ENCODE measurements at places on chromosomes 3 and 15.

DNA sequence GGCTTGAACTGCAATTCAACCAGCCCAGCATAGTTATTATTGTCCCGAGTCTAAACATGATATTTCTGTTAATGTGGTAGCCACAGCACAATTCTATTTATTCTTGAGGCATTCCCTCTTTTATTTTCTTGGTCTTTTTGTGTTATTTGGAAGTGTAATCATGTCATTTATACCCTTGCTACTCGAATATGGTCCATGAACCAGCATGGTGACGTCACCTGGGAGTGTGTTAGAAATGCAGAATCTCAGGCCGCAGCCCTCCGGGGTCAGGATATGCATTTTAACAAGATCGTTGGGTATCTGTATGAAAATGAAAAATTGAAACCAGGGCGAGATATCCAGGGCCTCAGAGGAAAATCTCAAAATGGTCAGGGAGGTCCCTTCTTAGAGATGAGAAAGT lies 165.0 kb upstream of the CTDSPL start:
- no peak for DNase-seq

DNA sequence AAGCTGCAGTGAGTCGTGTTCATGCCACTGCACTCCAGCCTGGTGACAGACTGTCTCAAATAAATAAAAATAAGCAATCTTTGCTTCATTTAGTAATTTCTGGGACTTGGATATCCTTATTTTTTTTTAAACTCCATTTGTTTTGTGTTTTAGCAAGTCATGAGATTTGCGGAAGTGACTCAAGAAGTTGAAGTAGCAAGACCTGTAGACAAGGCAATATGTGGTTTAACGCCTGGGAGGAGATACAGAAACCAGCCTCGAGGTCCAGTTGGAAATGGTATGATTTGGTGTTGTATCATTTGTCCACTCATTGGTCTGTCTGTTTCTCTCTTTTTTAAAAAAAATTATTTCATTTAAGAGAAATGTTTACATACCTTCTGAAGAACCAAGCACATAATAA lies 16.6 kb upstream of the RPLP1 start:
- DNase-seq, result no peak

- no peak for DNase-seq
Observed at GRCh38 chr3:138594150-138594934, at the start of gene CEP70. TSS of gene CEP70 (minus strand) at chr3:138594260. CDS start at chr3:138572927, 21,333 bp downstream.

- no peak for DNase-seq
Observed at GRCh38 chr3:188229726-188230125, 75.8 kb downstream of the LPP start.

GRCh38 chr3:108757404-108757982 lies at the start of gene RETNLB:
TSS of gene RETNLB (minus strand) at chr3:108757410. CDS start at chr3:108757185, 225 bp downstream.
- no peak for DNase-seq

DNA sequence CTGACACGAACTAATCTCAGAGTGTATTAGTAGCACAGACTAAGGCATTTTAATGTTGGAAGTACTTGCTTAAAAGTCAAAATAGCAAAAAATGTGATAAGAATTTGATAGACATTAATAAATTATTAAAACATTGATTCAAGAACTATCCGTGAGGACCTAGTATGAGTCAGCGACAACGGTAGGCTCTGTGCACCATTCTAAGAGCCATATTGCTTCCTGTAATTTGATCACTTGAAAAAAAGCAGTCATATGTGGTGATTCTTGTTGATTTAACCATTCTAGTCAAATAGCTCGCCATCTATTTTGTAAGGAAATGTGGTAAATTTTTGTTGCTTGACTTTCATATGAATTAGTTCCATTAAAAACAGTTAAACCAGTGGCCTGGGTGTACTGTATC lies 534.9 kb upstream of the ARRDC4 start:
- no peak for DNase-seq

GRCh38 chr3:35144011-35144410 lies 495.3 kb upstream of the ARPP21 start:
- no peak for DNase-seq

DNA sequence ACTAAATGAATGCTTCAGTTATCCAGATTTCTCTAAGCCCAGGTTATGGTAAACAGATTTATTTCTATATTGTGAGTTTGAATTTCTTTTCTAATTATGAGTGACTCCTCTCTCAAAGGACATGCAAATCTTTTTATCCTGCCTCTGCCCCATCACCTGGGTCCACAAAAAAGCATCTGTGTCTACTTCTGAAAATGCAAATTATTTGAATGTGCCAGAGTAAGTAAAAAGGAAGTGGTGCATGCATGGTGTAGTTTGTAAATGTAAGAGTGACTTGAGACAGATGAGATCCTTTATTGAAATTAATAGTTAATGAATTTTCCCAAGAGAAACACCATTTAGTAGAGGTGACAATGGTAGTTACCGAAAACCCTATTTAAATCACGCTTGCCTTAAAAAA lies 26.9 kb downstream of the MCTP2 start:
- no peak for DNase-seq

DNA sequence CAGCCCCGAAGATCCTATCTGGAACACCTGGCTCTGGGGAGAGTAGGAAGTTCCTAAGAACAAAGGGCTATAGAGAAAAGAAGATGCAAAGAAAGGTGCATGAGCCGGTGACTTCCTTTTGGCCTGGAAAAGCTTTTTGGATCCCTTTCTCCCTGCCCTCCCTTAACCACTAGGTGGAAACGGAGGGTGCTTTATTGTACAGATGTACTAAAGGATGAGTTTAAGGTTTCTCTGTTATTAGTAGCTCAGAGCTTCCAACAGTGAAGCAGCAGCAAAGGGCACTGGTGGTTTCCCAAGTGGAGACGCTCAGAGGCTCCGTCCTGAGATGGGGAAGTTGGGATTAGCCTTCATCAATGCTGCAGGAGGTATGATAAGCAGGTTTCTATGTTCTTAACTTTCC lies 5.9 kb upstream of the ADGRG7 start:
- no peak for DNase-seq

DNA sequence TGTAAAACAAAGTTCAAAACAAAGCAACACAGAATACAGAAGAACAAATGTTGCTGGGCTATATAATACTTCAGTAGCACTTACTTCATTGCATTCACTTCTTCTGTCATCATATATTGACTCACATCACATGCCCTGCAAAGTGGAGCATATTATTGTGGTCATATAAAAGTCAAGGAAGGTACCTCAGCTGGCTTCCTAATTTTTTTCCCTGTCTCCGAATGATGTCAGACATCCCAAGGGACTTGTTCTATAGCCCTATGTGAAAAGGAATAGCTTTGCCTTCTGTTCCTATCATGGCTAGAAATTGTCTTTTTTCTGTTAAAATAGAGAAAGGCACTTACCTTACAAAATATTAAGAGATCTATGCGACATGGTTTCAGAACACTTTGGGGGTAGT lies 109.4 kb downstream of the LRTM1 start:
- DNase-seq, result no peak

DNA sequence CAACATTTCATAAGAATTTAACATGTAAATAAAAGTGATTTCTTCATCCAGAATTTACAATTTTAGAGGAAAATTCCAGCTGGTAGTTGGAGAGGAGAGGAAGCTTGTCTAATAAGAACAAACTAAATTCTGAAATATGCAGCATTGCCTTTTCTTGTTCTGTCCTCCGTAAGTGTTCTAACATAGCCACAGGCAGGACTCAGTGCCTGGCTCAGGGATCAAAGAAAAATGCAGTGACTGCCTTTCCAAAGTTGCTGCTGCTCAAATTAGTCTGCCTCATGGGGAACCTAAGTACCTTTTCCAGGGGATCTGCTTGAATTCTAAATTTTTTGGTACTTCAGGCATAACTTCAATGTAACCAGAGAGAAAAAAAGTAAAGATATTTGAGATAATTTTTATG lies 713.0 kb upstream of the CADM2 start:
- DNase-seq, result no peak

DNA sequence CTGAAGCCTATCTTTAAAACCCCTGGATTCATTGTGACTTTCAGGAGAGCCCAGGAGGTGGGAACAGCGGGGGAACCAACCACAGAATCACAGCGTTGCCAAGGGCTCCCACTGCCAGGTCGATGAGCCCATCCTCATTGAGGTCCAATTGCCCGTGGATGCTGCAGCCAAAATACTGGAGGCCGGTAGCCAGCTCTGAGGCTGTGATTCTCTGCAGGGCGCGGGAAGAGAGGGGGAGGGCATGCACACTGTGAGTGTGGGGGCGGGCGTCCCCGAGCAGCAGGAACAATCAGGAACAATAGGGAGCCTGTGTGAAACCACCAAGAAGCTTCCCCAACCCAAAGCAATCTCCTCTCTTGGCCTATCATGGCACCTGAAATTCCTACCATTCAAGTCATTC lies 53.4 kb downstream of the FEM1B start:
- no peak for DNase-seq

GRCh38 chr15:81427176-81427575 lies 53.2 kb upstream of the TMC3 start:
- DNase-seq, result no peak

- DNase-seq, result no peak
Observed at GRCh38 chr15:70060993-70061305, 36.8 kb downstream of the TLE3 start.

GRCh38 chr3:176074096-176074495 lies 1123.2 kb downstream of the TBL1XR1 start:
- DNase-seq, result no peak

- no peak for DNase-seq
Observed at GRCh38 chr15:100580414-100580813, 21.6 kb downstream of the LINS1 start.
